Fibroblast of skin of abdomen (primary cell): ENCODE measurements at places on chromosomes 6 and 20.
A peak's percentile ranks its signal among the peaks of the same experiment; 100 is the strongest.

GRCh38 chr6:38477680-38478260 lies 162.0 kb downstream of the BTBD9 start:
- DNase-seq, result no peak

DNA sequence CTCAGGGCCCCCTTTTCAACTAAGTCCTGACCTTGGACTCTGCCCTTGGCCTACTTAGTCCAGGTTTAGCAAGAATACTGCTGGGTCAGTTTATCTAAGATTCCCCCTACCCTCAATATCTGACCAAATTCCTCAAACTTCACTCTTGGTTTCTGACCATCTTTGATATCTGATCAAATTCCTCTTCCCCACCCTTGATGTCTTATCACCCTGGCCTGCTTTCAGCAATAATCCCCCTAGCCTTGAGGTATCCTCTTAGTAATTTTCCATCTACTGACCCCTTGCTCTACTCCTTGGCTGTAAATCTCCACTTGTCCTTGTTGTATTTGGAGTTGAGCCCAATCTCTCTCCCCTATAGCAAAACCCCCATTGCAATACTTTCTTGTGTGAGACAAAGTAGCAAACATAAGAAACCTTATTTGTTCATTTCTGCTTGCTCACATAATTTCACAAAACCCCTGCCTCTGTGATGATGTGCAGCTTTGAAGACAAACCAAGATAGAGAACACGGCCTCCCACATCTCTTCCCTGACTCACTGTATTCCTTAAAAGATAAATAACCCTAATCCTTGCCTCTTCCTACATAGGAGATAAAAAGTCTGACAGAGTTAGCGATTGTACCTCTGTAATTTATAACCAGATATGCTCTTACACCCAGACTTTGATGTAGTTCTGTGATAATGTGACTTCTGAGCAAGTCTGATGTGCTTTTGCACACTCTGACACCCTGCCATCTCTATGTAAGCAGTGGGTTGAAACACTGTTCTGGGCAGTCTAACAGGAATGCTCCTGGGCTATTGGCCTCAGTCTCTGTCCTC lies 13.8 kb upstream of the IYD start:
- DNase-seq, result peak; percentile 17

- DNase-seq, result no peak
These were observed 136.9 kb downstream of the SASH1 start for GRCh38 chr6:148479497-148479896.

- peak; percentile 61 for DNase-seq
These were observed 1.1 kb upstream of the JAG1 start for GRCh38 chr20:10674684-10675449.

DNA sequence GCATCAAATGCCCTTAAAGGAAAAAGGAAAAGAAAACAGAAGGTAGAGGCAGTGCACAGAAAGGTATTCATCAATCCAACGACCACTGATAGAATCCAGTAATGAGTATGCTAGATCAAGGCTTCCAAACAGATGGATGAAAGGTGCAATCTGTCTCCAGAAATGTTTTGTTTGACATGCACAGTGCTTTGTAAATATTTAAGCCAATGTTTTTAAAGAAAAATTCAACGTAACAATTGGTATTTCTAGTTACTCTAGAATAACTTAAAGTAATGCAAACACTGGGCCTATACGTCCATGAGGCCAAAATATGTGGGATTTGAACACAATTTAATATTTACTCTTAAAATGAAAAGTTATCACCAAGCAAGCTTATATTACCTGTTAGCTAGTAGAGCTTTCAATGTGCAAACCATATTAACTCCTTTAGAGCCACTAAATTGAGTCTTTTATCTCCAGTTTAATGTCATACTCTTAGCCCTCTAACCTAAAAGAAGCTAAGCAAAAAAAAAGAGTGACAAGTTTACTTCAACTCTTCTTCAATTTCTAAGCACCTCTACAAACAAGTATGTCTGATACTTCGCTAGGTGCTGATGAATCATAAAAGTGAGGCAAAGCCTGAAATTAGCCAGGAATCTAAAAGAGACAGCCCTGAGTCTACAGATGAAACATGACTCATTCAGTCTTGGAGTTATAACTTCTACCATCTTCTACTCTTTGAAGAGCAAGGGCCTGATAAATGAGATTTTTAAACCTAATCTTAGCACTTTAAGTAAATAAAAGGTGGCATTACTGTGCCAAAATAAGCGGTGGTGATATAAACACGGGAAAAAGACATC lies 169.8 kb downstream of the PTPRK start:
- DNase-seq, result peak; percentile 53

DNA sequence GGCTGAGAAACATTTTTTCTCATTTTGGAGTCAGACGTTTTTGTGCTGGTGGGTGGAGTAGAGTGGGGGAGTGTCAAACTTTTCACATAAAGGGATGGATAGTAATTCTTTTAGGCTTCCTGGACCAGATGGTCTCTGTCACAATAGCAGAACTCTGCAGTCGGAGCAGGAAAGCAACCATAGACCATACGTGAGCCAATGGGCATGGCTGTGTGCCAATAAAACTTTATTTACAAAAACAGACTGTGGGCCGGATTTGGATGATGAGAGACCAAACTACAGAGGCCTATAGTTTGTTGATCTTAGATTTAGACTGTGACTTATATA lies 70.8 kb upstream of the SLC22A23 start:
- DNase-seq, result no peak

GRCh38 chr6:40274058-40274457 lies 313.1 kb downstream of the LRFN2 start:
- DNase-seq, result no peak

GRCh38 chr20:39036011-39036410 lies 73.9 kb downstream of the DHX35 start:
- peak; percentile 26 for DNase-seq

DNA sequence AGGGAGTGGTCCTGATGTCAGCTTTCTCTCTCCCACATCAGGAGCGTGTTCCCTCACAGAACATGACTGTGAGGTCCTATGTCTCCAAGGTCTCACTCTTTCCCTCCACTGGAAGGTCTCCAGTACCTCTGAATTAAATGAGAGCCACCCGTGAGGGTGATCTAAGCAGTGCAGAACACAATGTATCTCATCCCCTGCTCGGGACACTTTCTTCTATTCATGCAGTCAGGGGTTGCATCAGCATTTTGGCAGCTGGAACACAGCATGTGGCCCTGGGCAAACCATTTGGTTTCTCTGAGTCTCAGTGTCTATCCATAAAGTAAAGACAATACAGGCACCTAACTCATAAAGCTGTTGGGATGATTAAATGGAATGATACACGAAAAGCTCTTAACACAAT lies 34.2 kb downstream of the MAFB start:
- DNase-seq, result peak; percentile 41
